ENCODE measurements at places on chromosomes 2 and 18.

DNA sequence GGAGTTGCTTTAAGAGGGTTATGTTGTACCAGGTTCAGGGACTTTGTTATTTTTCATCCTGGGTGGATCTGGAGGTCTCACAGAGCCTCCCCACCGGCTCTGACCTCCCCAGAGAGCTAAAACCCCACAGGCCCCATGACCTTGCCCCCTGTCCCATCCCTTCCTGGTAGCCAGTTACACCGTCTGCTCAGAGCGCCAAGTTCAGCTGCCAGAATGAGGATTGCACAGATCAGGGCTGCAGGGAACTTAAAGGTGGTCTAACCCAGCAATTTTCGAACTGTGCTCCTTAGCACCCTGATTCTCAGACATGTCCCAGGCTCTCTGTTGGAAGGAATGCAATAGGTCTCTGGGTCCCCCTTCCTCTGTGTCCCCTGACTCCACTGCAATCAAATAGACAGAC, 32.1 kb downstream of the ATOH8 start:
- DNase-seq = no peak

GRCh38 chr2:2573658-2574293, 242.7 kb upstream of the MYT1L start:
- no peak for DNase-seq

- DNase-seq = no peak
Measured at GRCh38 chr2:173865971-173866873, 99.0 kb downstream of the SP3 start.

DNA sequence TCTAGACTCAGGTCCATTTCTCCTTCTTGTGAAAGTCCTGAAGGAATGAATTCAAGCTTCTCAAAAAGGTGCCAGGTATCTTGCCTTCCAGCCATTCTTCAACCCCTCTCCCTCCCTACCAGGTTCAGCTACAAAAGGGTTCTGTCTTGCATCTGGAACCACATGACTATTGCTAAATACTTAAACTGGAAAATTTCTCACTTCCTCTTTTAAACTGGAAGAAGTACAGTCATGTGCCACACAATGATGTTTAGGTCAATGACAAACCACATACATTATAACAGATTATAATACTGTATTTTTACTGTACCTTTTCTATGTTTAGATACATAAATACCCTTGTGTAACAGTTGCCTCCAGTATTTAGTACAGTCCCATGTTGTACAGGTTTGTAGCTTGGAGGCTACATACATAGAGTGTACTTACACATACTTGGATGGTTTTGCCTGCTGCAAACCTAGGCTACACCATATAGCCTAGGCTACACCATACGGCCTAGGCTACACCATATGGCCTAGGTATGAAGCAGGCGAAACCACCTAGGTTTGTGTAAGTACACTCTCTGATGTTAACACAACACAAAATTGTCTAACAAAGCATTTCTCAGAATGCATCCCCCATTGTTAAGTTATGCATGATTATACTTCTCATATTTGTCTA, 142.0 kb upstream of the DNMT3A start:
- DNase-seq = no peak

- no peak for DNase-seq
Measured at GRCh38 chr2:14635391-14635871, 2.9 kb downstream of the LRATD1 start.

DNA sequence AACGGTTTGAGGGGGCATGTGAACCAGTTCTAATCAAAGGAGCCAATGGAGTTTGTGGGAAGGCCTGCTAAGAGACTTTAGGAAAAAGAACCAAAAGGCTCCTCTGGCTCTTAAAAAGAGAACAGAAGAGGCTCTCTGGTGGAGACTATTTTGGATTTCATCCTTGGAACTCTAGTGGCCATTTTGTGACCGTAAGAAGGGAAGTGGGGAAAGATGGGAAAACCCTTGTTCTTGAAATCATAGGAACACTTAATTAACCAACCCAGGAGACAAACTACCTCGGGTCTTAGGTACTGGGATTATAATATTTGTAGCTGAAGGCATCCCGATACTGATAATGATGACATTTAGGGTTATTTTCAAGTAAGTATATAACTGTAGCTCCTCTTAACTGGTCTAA, 125.3 kb upstream of the SP3 start:
- DNase-seq = no peak

DNA sequence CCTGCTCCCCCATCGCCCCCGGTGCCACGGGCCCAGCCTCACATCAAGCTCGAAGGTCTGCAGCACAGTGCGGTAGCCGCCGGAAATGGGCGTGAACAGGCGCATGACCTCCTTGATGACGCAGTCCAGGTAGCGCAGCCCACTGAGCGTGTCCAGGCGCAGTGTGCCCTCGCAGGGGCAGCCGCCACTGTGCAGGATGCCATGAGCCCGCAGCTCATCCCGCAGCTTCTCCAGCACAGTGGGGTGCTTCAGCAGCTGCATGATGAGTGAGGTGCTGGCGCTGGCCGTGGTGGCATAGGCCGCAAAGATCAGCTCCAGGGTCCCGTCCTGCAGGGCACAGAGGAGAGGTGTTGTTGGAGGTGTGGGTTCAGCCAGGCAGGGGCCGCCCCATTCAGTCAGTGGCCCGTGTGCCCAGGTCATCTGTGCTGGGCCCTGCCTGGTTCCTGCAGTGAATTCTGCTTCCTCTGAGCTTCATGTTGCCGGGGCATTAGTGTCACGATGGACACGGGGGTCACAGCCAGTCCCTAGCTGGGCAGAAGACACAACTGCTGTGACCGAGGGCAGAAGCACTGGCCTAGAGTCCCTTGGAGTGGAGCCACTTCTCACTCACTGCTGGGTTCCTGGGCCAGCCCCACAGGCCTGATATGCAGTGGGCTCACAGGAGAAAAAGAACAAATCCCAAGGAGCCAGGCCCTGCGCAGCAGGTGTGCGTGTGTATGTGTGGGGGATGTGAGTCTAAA, 14.5 kb downstream of the CYP26B1 start:
- DNase-seq = no peak

DNA sequence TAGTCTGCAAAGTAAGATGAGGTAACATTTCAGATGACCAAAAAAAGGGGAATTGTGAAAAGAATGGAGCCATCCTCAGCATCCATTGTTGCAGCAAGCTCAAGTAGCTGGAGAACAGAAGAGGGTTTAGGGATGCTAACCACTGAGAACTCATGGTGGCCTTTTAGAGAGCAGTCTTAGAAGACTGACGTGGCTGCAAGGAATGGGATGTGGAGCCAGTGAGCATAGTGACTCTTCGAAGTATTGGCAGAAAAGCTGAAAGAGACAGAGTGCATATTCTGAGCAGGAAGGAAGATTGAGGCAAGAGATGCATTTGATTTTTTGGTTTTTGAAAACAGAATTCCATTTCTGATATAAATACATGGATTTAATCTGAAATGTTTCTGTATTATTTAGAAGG, 151.2 kb downstream of the UBE2E3 start:
- DNase-seq = no peak

GRCh38 chr2:235230821-235231601, 262.8 kb upstream of the AGAP1 start:
- no peak for DNase-seq

GRCh38 chr2:79977792-79978191, 326.8 kb downstream of the LRRTM1 start:
- no peak for DNase-seq

- DNase-seq = no peak
Measured at GRCh38 chr2:212580117-212580516, 41.5 kb upstream of the ERBB4 start.

DNA sequence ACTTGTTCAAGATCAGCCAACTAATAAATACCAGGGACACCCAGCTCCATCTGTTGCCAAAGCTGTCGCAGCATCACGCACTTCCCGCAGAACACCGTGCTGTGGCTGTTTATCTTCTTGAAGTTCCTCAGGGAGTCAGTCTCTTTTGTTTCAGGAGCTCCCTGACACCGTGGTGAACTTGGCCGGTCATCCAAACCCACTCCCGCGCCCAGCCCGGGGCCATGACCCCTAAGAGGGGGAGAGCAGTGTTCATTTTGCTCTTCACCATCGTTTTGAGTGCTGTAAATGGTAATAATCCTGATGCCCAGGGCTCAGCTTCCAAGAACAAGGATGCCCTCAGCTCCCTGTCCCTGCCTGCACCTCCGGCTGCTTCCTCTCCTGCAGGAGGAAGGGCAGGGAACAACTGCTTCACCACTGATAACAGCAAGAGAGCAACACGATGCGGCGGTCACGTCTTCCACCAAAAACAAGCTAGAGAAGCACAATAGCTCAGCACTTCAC, 131.4 kb downstream of the SEPTIN10 start:
- DNase-seq = no peak

DNA sequence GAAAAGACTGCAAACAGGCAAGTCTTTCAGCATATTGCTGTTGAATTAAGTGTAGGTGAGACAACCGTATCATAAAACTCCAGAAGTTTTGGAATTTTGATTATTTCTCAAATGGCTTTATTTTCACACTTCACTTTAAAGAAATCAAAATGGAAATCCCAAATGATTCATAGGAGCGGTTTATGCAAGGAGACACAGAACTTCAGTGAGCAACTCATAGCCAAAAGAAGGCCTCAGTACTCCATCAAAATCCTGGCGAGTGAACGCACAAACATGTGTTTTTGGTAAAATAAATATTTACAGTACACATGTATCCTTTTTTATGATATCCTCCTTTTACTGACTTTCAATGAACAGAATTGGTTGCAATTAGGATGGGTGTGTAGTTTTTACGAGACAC, 140.4 kb upstream of the APCDD1 start:
- DNase-seq = no peak

DNA sequence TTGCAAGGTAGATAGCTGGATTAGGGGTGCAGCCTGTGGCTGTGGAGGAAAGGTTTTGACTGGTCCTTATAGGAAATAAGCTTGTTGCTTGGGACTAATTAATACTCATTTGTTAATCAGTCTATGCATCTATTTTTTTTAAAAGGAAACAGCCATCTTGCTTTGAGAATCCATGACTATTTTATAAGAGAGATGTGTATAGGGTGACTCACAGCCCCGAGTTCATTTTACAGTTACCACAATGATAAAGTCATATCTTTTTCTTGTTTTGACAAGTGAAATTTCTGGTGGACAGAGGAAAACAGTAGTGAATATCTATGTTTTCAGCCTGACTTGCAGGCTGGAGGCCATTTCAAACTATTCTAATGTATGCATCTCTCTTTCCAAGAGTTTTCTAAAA, 193.5 kb upstream of the CCDC68 start:
- DNase-seq = no peak

DNA sequence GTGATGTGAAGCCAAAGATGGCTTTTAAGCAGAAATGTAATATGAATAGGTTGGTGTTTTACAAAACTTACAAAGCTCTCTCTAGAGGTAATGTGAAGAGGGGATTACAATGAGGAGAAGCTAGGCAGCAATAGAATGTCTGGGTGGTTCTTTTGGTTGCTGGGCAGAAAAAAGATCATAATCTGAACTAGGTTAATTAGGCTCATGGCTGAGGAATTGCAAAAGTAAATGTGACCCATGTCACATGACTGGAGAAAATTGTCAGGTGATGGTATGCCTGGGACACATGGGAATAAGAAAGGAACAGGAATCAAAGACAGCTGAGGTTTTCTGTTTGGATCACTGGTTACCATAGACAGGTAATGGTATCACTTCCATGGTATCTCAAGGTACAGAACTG, 7.5 kb upstream of the RIT2 start:
- DNase-seq = no peak

GRCh38 chr2:55119711-55120487, 69.6 kb upstream of the RTN4 start:
- DNase-seq = no peak

DNA sequence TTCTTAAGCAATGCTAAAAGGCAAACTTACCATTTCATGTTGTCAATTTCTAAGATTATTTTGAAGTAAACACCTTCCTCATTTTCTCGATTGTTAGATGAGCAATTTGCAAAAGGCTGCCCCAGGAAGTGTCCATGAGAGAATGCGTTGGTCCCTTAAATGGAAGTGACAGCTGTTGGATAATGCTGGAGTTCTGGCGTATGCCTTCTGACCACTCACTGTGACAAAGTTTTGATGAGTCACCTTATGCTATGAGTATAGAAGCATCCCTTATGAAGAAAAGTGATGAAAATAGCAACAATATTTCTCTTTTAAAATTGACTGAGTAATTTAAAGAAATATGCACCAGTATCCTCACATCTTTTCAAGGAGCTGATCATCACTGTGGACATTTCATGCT, 1497.5 kb downstream of the DPP10 start:
- no peak for DNase-seq

GRCh38 chr2:241933179-241933911, 63.8 kb downstream of the RTP5 start:
- no peak for DNase-seq

DNA sequence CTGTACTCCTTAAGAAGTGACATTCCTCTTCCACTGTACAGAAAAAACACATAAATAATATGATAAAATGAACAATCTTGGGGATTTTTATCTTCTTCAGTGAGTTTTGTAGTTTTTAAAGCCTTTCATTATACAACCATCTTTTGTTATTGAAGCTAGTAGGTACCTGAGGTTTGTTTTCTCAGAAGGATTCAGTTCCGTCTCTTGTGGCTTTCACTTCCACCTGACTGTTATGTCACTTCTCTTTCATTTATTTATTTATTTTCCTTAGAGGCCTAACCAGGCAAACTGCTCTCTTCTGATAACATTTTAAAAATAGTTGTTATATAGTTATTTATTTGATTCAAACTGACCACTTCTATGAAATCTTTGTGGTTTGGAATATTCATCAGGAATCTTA, 464.2 kb downstream of the CCDC85A start:
- DNase-seq = no peak

GRCh38 chr2:105254531-105255210, 13.1 kb downstream of the GPR45 start:
- DNase-seq = no peak

DNA sequence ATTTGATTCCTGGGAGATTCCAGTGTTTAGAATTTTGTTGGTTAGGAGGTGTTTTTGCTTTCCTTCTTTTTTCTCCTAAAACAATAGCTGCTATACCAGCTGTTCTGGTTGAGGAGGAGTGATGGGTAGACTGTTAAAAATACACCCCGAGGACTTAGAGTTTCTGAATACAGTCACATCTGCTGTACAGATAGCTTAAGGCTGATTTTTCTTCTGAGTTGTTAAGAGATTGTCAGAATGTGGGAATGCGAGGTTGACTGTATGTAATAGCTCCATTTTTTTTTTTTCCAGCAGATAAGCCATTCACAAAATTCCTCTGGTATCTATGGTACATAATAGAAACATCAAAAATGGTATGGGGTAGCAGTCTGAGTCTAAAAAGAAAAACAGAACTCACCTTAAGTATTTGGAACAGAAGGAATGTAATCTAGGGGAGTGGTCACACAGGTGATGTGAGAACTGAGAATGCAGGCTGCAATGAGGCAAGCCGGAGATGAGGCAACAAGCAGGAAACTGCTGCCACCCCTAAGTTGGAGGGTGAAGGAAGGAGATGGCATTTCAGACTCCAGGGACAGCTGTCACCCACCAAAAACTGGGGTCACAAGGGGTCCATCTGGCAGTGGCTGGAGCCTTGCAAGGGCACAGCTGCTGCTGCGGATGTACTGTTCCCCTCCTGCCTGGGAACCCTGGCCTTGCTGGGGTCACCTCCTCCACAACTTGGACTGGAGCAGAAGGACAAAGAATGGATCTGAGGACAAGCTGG, 2.4 kb downstream of the DGKD start:
- DNase-seq = no peak

- no peak for DNase-seq
Measured at GRCh38 chr2:127943186-127943585, 57.4 kb upstream of the AMMECR1L start.
